ENCODE measurements at places on chromosomes 5 and 9.

GRCh38 chr5:15522187-15522520 lies 22.2 kb downstream of the FBXL7 start:
- no peak for DNase-seq

GRCh38 chr9:3608011-3608410 lies 82.2 kb upstream of the RFX3 start:
- no peak for DNase-seq

GRCh38 chr5:91487420-91487819 lies 104.3 kb upstream of the ARRDC3 start:
- DNase-seq = no peak

DNA sequence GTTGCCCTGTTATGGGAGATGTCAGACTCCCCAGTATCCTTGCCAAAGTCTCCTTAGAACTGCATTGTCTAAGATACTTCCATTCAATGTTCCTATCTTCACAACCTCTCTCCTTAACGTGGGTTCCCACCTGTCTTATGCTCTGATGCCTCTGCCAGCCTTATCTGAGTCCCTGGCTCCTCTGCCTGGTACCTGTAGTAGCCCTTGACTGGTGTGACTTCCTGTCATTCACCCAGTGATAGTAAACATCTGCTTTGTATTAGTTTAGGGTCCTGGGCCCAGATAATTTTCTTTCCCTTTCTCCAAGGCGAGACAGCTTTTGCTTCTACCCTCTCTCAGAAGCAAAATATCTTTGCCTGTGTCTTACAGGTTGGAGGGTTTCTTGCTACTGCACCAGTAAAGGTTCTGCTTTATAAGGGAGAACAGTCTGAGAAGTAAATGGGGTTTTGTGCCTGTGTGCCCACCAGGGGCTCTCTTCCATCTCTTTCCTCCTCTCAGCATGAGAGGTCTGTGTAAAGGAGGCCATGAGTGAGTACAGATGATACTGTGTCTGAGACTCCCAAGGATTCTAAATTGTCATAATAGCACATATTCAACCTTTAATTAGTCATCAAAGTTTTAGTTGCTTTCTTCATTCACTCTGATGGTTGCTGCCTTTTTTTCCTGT lies 220.8 kb downstream of the PRR16 start:
- no peak for DNase-seq

DNA sequence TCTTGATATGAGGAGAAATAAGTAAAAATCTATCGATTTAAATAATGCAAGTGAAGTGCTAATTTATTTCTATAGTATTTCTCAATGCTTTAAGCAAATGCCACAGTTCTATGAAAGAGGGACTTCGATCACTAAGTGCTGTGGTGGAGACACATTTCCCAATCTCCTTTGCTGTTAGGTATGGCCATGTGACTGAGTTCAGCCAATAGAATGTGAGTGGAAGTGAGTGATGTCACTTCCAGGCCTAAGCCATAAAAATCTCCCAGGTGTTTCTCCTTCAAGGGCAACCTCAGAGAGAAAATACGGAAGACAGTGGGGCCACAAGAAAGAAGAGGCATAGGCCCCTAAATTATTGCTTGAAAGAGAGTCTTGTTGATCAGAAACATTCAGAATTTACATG lies 100.3 kb upstream of the ANKH start:
- no peak for DNase-seq

GRCh38 chr5:5298068-5298633 lies 124.3 kb upstream of the ICE1 start:
- DNase-seq = no peak

GRCh38 chr9:134669399-134669955 lies 27.9 kb downstream of the COL5A1 start:
- DNase-seq = no peak

DNA sequence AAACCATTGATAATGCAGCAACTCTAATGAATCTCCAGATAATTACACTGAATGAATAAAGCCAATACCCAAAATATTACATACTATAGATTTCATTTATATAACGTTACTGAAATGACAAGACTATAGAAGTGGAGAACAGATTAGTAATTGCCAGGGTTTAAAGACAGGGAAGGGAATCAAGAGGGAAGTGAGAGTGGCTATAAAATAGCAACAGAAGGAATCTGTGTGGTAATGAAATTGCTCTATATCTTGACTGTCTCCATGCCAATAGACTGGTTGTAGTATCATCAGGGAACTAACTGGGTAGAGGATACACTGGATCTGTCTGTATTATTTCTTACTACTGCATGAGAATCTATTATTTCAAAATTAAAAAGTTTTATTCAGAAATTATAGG lies 396.5 kb upstream of the RPS23 start:
- DNase-seq = no peak

GRCh38 chr9:92507496-92507895 lies 25.2 kb upstream of the ASPN start:
- DNase-seq = no peak

- no peak for DNase-seq
Measured at GRCh38 chr9:133837627-133838597, 99.8 kb upstream of the SARDH start.

DNA sequence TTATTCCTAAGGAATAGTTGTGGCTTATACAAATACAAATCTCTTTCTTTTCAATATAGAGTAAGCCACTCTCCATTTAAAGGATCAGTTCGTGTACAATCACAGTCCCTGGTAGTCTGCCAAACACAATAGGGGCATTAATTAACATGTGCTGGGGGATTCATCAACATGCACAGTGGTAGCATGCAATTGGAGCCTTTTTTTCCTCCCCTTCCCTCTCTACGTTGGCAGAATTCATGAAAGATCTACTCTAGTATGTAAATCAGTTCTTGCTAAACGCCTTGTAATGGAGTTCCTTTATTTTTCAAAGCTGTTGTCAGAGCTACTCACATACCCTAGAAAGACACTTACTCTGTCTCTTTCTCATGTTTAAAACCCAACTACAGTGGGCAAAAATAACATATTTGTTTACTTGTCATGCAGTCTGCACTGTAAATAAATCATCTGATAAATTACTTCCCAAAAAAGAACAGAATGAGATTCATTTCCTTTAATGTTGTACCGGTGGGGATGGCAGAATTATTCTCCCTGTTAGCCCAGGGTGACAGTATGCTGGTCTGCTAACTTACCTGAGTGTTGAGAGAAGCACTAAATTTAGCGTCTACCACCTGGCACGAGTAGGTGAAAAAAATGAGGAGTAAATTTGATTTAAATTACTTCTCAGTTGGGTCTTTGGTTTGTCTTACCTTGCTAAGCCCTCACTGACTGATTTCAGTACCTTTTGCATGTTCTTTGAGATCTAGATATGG lies 341.5 kb upstream of the CCNH start:
- DNase-seq = no peak

GRCh38 chr5:180104168-180104530 lies 32.6 kb upstream of the RNF130 start:
- DNase-seq = no peak

DNA sequence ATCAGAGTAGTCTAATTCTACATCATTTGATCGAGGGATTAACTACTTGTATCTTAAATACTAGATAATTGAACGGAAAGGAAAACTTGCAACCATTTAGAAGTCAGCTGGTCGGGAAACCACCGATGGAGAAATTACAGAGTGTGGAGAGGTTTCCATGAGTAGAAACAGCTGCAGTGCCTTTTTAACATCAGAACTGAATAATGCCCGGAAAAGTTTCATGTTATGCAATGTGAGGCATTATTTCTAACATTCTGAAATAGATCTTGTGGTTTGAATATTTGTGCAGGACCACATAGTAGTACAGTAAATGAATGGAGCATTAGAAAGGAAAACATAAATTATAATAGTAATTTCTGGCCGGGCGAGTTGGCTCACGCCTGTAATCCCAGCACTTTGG lies 88.1 kb upstream of the RNF180 start:
- no peak for DNase-seq

DNA sequence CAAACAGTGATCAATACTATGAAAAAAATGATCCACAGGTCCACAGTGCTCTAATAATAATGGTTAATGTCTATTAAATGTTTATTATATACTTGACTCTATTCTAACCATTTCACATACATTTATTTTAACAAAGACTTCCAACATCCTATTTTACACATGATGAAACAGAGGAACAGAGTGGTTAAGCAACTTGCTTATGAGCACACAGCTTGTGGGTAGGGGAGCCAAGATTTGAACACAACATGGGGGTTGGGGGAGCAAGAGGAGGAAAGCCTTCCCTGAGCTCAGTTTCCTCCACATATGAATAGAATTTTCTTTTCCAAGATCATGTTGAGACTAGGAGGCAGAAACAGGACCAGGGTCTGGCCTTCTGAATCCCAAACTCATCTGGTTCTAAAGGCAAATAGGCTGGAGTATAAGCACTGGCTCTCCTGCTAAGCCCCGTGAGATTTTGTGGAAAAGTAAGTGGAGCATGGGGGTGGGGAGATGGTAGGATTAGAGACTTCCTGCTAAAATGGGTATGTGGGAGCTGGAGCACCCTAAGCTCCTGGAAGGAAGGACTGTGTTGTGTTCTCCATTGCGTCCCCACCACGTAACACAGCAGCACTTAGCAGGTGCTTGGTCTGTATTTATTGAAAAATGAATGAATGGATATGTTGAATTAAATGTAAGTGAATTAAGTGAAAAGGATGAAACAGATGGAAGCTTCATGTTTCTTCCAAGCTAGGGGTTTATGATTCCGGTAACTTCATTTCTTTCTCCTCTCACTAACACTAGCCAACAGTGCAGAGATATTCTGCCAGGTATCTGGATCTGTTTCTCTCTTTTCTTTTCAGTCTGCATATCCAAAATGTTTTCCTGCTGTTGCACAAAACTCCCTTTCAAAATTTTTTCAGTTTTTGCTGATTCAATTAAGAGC lies 26.9 kb upstream of the GALNT10 start:
- no peak for DNase-seq

GRCh38 chr5:72108202-72109061 lies 1.2 kb downstream of the MAP1B start:
- DNase-seq = no peak

DNA sequence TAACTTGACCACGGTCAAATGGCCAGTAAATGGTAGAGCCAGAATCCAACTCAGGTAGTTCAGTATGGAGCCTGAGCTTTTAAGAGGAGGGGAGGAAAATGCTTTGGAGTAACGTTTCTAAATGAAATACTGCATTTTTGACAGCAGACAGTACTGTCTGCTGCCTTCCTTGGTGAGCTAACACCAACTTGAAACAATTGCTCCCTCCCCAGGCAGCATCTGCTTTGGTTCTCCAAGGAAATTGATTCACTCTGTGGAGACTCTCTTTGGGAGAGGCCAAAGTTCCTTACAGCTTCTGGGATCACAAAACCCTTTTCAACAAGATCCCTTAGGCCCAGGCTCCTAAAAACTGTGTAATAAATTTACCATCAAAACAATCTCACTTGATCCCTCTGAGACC lies 75.2 kb upstream of the SSBP2 start:
- DNase-seq = no peak

- DNase-seq = no peak
Measured at GRCh38 chr5:91670563-91670962, 287.4 kb upstream of the ARRDC3 start.

GRCh38 chr5:111168608-111169007 lies 55.6 kb upstream of the CAMK4 start:
- DNase-seq = no peak

- no peak for DNase-seq
Measured at GRCh38 chr9:125931211-125931610, 184.0 kb downstream of the PBX3 start.

DNA sequence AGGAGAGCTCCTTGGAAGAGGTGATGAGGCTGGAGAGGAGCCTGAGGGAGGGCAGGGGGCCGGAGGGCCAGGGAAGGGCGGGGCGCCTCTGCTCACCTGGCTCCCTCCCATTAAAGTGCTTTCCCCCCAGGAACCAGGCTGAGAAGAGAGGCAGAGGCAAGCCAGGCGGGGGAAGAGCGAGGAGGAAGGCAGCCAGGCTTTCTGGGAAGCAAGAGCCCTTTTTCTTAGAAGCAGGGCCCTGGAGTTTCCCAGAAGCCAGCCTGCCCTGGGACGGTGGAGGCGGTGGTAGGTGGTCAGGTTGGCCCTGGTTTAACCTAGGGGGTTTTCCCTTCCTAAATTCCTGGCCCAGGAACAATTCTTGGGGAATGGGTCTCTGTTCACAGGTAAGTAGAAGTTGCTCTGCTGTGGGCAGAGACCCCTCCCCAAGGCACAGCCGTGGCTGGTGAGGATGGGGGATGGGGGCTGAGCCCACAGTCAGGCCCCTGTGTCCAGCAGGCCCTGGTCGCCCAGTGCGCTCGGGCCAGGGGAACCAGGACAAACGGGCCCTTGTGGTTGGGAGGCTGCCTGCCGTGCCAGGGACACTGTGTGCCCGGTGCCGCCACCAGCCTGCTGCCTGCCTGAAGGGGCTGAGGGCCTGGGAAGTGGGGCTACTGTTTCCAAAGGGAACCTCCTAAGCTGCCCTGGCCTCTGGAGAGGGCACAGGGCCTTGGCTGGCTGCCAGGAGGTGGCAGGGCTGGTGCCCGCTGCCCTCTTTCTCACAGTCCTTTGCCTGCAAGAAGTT lies 16.6 kb upstream of the RALGDS start:
- DNase-seq = no peak

DNA sequence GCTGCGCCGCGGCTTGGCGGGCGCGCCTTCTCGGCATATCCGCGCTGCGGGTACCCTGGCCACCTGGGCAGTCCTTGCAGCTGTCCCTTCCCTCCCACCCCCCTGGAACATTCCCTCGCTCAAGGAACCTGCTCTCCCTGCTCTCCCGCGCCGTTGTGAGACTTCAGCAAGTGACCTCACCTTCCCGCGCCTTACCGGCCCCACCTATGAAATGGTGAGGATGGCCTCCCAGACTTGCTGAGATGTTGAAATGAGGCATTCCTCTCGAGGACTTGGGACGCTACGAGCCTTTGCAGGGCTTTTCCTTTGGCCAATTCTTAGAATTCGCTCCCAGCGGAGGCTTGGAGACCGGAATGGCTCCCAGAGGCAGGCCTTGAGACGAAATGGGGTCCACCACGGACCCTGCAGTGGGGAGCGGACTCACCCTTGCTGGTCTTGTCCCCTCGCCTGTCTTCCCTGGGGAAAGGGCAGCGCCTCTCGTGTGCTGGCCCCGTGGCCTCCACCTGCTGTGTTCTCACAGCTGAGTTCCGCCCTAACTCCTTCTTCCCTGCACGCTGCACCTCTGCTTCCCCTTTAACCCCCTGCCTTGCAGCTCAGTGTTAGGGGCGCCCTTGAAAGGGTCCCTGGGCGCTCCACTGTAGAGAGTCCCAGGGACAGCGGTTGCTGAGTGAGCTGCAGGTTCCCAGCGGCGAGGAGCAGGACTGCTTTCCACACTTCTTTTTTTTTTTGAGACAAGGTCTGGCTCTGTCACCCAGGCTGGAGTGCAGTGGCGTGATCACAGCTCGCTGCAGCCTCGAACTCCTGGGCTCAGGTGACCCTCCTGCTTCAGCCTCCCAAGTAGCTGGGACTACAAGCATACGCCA lies 907 bp downstream of the HMCN2 start:
- DNase-seq = no peak

GRCh38 chr5:19179571-19179970 lies 808.4 kb downstream of the CDH18 start:
- DNase-seq = no peak

- DNase-seq = no peak
Measured at GRCh38 chr5:82106756-82107155, 134.9 kb downstream of the ATG10 start.

DNA sequence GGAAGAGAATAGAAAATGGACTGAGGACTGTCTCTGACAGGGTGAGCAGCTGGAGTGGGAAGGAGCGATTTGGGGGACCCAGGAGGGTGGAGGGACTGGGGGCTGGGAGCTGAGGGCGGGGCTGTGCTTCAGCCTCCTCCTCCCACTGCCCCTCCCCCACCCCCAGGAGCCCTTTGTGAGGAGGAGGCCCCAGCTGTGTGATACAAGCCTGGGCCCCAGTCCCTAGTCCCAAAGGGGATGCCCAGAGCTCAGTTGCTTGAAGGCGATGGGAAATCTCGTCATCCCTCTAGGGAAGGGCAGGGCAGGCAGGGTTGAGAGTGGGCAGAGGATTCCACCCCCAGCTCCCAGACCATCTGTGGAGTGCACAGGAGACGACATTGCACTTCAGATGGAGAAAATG lies at the start of gene SPATA31E1:
Gene SPATA31E1 (plus strand): TSS at position 251 of the 400 bp plus-strand sequence. CDS start 15 bp downstream, at position 266.
- no peak for DNase-seq
